T-helper 2 cell treated with Interferon-gamma antibody and Interleukin-4, amounts not matched to agents 5 μg/mL and 100 μg/mL, for 36 hours (primary cell): ENCODE measurements at places on chromosomes 12 and 14.
A peak's percentile ranks its signal among the peaks of the same experiment; 100 is the strongest.

GRCh38 chr14:101078892-101079221 is 175.3 kb upstream of the RTL1 start:
- DNase-seq: no peak

DNA sequence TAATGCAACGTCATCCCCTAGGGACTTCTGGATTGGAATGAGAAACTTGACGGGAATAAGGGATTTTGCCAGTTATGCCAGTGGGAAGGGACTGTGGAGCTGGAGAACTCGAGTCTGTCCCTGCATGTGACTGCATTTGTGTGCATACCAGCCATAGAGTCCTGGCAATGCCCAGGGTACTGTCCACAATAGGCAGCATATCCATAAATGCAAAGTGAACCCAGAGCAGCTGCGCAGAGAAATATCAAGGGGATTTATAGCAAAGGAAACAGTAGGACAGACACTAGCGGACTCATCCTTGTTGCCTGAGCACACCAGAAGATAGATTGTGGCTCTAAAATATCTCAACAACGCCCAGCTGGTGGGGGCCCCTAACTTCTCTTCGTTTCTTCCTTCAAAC is 247.1 kb upstream of the SRRM4 start:
- DNase-seq: no peak

- DNase-seq: no peak
Measured at GRCh38 chr12:45880533-45880932, 109.8 kb downstream of the SCAF11 start.

GRCh38 chr12:81712536-81712935 is 46.6 kb downstream of the PPFIA2 start:
- DNase-seq: no peak

DNA sequence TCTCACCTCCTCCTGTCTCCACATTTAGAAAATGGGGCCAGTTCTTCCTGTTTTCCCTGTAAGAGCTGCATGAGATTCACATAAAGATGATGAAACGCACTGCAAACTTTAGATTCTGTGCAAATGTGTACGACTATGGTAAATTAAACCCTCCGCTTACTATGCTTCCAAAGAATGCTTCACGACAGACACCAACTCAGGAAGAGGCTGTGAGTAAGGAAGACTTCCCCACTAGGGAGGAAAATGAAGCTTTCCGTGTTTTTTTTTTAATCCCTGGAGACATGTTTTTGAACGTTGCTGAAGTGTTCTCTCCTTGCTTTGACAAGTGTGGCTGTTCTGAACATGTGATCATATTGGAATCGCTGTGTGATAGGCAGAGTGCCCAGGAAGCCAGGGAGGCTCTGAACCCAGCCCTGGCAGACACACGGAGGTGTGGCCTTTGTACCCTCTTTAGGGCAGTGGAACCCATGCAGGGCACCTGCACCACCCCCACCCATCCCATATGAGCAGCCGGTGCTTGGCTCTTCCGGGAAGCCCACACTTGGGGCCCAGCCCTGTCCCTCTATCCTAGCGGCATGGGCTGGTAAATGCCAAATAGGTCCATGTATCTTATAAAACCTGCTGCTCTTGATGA is 7.5 kb upstream of the SYNE3 start:
- no peak for DNase-seq

- no peak for DNase-seq
Measured at GRCh38 chr12:13404111-13404628, 207.6 kb downstream of the EMP1 start.

- no peak for DNase-seq
Measured at GRCh38 chr14:89309670-89310177, 107.3 kb downstream of the FOXN3 start.

- DNase-seq: no peak
Measured at GRCh38 chr12:97275728-97276590, 186.6 kb upstream of the RMST start.

DNA sequence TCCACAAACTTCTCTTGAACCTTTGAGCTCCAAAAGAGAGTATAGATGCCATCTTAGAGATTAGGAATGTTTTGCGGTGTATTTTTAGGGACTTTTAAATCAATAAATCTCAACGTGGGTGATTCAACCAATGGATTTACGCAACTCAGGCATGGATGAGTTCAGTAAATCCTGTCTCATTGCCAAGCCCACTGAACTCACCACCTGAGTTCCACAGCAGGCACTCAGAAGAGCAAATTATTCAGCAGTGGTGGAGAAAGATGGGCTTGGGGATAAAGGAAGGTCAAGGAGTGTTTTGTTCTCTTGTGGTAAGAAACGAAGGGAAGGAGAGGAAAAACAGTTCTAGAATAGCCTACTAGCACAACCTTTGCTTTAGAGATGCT is 68.7 kb upstream of the HMGA2 start:
- DNase-seq: no peak

DNA sequence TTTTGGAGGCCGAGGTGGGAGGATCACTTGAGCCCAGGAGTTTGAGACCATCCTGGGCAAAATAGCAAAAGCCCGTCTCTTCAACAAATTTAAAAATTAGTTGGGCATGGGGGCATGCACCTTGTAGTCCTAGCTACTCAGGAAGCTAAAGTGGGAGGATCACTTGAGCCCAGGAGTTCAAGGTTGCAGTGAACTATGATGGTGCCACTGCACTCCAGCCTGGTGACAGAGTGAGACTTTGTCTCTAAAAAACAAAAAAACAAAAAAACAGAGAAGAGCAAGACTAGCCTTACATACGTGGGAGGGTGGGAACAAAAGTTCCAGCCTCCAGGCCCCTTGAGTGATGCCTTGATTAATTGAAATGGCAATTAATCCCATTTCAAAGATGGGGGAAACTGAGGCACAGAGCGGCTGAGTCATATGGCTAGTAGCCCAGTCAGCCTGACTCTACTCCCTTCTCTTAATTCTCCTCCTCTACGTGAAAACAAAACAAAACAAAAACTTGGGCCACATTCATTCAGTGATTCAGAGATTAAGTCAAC is 3.3 kb upstream of the FAM222A start:
- no peak for DNase-seq

GRCh38 chr12:11840366-11840765 is 190.9 kb downstream of the ETV6 start:
- DNase-seq: no peak

DNA sequence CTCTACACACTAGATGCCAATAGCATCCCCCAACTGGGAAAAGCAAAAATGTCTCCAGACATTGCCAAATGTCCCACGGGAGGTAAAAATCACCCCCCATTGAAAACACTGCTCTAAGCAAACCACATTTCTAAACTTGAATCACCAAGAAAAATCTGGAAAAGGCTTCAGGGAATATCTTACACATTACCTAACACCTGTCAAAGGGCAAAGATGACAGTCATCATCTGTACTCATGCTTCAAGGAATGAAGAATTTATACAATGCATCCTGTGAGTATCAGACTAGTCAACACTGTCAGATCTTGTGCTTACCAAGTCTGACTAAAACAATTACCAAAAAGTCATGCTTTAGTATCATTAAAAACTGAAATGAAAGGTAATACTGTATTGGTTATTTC is 161.6 kb upstream of the SOX5 start:
- no peak for DNase-seq

DNA sequence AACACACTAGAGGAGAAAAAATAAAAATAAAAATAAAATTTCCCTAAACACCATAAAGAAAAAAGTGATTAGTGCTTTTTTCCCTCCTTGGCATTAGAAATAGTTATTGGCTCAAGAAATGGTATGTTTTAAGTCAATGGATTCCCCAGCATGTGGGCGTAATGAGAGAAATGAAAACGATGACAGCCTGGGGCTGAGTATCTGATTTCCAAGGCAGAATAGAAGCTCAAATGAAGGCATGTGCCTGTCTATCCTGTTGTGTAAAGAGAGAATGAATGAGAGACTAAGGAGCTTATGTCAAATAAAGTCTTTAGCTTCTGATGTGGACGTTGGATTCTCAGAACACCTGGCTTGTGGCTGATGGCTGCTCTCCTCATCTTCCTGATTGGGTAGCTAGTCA is 1408.4 kb upstream of the TMEM132C start:
- no peak for DNase-seq

DNA sequence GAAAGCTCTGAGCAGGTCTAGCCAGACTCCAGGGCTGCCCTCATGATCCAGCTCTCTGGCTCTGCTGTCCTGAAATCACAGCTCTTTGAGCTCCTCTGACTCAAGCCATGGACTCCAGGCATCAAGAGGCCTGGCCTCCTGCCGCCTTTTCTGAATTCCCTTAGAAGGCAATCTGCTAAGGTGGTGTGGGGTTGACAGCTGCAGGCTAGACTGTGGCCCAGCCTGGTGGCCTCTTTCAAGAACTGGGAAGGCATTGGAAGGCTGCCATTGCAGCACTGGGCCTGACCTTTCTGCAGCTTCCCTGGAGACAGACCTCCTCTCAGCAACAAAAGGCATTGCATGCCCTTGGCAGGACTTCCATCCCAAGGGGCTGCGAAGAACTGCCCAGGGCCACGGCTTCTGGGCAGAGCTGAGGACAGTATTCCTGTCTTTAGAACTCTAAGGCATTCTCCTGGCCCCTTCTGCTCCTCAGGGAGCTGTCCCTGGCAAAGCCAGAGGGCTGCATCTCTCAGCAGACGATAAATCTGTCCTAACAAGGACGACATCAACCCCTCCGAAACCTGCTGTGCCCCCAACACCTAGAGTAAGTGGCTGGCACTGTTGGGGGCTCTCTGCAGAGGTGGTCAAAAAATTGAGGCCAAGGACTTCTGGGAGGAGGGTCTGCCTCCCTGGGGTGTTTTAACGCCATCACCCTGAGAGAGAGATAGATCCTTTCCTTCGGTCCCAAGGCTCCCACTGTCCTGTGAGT is 115.6 kb downstream of the RBM19 start:
- DNase-seq: no peak

- DNase-seq: no peak
Measured at GRCh38 chr12:58067610-58068387, 126.4 kb downstream of the ATP23 start.

DNA sequence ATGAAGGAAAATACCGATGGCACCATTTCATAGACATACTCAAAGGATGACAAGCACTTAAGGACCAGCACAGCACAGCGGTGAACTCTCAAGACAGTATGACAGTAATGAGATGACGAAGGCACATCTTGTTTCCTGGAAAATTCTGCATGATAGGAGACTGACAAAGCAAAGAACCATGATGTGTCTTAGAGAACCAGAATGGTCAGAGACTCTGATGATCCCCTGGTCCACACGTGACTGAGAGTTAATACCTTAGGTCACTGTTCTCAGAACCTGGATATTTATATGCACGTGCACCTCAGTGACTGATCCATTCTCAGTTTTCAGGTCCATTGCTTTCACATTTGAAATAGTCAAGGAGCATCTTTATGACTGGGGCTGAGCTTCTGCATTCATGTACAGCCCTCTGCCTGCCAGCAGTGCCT is 35.3 kb downstream of the PROX2 start:
- DNase-seq: no peak

DNA sequence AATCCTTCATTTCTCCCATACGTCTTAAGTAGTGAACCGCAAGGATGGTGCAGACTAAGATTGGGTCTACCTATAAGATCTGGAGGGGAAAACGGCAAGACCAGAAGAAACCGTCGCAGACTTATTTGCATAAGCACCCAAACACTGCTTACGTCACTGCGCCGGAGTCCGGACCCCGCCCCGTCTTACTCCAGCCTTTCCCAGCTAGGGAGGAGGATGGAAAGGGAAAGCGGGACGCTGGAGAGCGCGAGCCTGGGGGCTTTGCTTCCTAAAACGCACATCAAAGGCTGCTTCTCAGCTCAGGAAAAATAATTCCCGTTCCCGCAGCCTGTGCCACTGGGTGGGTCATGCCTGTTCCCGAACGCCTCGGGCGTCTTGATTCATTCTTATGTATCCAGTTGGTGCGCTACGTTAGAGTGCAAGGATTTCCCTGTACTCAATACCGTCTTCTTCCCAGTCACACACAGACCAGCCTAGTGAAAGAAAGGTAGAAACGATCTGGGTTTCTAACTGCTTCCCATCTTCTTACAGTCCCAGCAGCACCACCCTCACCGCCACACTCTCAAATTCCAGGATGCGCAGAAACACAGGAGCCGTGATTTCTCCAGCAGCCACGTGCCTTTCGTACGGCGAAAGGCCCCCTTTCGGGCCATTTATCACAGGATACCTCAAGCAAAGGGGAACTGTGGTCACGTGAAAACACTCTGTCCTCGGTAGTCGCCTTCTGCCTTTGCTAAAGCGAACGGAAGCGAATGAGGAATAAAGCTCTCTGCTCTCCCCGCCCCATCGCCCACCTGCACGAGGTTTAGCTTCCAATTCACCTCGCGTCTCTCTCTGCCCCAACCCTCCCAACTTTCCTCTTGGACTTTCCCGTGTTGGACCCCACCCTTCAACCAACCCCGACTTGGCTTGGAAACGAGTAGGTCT is 1.1 kb downstream of the SLC6A15 start:
- DNase-seq: peak; percentile 7

DNA sequence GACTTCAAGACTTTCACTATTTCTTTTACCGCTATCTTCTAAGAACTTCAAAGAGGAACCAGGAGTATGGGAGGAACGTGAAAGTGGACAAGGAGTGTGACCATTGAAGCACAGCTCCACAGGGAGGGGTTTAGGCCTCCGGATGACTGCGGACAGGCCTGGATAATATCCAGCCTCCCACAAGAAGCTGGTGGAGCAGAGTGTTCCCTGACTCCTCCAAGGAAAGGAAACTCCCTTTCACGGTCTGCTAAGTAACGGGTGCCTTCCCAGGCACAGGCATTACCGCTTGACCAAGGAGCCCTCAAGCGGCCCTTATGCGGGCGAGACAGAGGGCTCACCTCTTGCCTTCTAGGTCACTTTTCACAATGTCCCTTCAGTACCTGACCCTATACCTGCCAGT is 267.0 kb downstream of the RPL10L start:
- DNase-seq: no peak

- no peak for DNase-seq
Measured at GRCh38 chr14:102430212-102430908, 67.6 kb downstream of the TECPR2 start.

DNA sequence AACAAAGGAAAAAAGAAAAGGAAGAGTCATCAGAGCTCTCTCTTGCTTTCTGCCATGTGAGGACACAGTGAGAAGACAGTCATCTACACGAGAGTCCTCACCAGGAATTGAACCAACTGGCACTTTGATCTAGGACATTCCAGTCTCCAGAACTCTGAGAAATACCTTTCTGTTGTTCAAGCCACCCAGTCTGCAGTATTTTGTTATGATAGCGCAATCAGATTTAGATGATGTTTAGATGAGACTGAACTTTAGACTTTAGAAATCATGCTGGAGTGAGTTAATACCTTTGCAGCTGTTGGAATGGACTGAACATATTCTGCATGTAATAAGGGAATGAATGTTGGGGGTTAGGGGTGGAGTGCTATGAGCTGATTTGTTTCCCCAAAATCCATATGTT is 28.1 kb upstream of the RAB21 start:
- DNase-seq: no peak

- DNase-seq: no peak
Measured at GRCh38 chr12:80766210-80766609, 49.5 kb downstream of the MYF5 start.

GRCh38 chr14:25521616-25522015 is 471.7 kb upstream of the STXBP6 start:
- DNase-seq: no peak

- no peak for DNase-seq
Measured at GRCh38 chr14:23633160-23633701, 2.9 kb upstream of the DHRS2 start.

- DNase-seq: no peak
Measured at GRCh38 chr14:91167380-91167770, 53.5 kb downstream of the DGLUCY start.

- no peak for DNase-seq
Measured at GRCh38 chr12:94805749-94806529, 155.6 kb upstream of the TMCC3 start.
